Activated T-cell treated with anti-CD3 and anti-CD28 coated beads for 48 hours (primary cell): ENCODE measurements at places on chromosomes 16 and 17.

DNA sequence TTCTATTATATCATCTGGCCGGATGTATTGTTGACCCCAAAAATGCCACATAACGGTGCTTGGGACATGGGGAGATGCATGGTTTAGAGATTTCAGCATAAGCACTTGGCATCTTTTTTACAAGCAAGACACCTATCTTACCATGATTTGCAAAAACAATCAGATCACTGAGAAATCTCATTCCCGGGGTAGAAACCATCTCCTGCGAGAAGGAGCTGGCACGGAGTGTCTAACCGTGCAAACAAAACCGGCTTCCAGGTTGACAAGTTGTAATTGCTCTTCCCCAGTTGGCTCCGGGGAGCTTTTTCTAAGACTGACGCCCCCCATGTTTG is 1.0 kb downstream of the SLC16A6 start:
- DNase-seq: no peak

- no peak for DNase-seq
Observed at GRCh38 chr16:53132406-53132805, 77.6 kb downstream of the CHD9 start.

- no peak for DNase-seq
Observed at GRCh38 chr16:13839577-13839976, 80.4 kb upstream of the ERCC4 start.

GRCh38 chr17:75910699-75911098 is 6.0 kb upstream of the MRPL38 start:
- DNase-seq: no peak

DNA sequence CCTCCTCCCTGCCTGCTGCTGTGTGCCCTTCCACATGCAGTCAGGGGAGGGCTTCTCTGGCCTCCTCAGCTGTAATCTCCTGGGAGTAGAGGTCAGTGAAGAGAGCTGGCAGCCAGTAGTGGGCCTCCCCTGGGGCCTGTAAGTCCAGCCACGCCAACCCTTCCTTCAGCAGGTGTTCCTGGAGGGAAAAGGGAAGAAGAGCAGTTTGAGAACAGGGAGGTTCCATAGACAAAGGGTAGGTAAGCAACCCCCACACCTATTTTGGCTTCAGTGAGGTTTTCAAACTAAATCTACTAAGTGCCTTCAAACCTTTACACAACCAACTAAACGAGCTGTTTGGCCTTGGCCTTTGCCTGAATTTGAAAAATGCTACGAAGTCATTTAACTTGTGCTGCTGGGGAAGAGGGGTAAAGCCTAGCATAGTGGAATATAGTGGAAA is 14.2 kb downstream of the SNF8 start:
- no peak for DNase-seq

DNA sequence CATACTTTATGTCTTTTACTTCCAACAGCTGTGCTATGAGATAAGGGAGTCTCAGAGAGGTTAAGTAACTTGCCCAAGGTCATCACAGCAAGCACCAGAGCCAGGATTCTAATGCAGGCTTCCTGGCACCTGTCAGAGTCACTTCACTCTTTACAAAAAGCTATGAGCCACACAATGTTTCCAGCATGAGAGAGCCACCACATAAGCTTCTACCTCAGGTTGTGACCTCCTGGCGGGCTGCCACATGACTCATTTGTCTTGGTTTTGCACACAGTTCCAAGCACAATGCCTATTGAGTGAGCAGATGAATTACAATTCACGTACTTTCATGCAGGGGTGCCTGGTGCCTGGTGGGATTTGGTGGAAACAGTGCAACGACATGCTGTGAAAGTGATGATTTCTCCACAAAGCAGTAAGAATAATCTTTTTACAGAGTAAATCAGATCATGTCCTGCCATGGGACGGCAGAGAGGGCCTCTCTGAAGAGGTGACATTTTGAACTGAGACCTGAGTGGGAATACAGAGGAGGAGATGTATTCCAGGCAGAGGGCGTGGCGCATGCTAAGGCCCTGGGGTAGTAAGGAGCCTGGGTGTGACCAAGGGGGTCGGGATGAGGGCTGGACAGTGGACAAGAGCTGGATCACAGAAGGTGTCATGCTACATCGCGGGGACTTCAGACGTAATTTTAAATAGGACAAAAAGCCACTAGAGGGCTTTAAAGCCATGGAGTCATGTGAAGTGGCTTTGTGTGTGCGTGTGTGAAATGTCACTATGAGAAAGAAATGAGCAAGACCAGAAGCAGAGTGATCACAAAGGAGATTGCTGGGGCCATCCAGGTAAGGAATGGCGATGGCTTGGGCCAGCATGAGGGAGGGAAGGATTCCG is 53.4 kb downstream of the CACNG3 start:
- DNase-seq: peak; percentile 58

- no peak for DNase-seq
Observed at GRCh38 chr16:20782470-20782869, 18.7 kb downstream of the ACSM3 start.

DNA sequence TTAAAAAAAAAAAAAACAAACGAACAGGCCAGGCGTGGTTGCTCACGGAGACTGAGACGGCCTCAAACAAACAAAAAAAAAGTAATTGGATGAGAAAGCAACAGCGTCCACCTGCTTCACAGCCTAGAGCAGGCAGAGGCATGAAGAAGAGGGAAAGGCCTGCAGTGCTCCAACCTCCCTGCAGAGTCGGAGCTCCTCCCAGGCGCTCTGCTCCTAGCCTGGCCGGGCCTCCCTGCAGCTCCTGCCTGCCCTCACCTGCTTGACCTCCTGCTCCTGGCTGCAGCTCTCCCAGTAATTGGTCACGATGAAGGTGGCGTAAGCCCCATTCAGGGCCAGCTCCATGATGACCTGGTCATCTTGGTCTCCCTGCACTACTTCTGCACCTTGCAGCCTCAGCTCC is 5.5 kb downstream of the NMRAL1 start:
- no peak for DNase-seq

DNA sequence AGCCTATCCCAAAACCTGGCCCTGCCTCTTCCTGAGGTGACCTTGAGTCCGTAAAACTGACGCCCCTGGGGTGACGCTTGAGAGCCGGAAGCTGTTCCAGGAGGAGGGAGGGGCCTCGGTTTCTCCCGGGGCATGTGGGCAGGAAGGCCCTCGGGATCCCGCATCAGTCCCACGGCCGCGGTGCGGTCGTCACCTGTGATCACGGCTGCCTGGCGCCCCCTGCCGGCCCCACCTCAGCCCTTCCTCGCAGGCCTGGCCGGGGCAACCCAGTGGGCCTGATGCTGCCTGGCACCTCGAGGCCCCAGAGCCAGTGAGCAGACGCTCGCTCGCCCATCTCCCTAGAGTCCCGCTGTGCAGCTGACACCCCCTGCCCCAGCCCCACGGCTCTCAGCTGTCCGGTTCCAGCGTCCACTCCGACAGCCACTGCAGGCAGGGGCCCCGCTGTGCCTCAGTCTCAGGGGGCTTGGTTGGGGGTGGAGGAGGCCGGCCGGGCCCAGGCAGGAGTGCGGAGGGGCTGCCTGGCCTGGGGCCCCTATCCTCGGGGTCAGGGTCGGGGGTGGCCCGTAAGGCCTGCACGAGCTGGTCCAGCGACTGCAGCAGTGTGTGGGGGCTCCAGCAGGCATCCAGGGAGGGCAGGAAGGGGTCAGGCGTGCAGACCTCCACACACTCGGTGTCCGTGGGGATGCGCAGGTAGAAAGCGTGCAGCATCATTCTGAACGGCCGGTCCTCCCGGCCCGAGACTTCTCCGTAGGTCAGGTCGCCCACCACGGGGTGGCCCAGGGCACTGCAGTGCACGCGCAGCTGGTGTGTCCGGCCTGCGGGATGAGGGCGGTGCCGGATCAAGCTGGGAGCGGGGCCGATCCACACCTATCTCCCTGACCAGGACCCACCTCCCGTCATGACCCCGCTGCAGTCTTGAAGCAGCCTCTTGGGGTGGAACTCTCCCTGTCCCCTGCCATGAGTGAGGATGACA is 2.3 kb downstream of the RPUSD1 start:
- peak; percentile 76 for DNase-seq

DNA sequence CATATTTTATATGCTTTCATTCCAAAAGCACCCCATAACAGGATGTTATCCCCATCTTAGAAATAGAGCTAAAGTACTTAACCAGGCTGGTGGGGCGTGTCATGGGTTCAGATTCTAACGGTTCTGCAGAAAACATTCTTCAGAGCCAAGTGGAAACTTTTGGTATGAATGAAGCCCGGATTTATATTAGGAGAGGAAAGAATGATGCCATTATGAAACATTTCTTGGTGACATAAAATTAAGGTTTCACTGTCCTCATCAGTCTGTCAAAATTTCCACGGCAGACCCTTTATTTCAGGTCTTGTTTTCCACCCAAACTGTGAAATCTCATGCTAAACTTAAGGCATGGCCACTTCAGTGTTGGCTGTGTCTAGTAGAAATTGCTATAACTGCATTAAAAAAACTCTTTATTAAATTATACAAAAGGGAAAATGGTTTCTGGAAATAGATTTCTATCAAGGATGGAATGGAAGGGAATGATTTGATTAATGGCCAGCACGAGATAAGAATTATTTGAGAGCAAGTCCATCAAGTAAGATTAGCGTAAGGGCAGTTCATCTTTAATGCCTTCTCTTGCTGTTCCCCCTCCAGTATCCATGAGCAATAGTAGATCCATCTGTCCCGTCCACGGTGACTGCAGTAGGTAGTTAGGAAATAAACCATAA is 11.7 kb downstream of the PRKCA start:
- no peak for DNase-seq

- no peak for DNase-seq
Observed at GRCh38 chr17:45958307-45958706, 40.7 kb upstream of the STH start.

DNA sequence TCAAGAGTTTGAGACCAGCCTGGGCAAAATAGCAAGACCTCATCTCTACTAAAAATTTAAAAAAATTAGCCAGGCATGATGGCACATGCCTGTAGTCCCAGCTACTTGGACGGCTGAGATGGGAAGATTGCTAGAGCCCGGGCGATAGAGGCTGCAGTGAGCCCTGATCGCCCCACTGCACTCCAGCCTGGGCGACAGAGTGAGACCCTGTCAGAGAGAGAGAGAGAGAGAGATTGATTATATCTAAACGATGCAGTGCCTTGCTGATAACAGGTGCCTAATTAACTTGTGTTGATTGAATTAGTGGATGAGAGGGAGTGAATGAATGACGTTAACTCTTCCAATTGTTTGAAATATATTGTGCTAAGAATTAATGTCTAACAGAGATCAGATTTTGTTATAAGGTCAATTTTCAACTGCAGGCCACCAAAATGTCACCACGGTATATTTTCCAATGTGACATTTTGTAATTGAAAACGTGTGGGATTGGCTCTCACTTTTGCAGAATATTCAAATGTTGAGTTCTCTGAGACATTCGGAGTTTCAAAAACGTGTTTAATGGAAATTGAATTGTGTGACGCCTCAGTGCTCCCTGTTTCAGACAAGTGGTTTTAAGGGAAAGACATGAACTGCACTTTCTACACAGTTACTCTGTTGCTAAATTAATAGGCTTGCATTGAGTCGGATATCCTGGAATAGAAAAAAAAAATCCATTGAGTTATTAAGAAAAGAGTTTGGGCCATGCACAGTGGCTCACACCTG is 53.6 kb downstream of the ABAT start:
- DNase-seq: no peak

DNA sequence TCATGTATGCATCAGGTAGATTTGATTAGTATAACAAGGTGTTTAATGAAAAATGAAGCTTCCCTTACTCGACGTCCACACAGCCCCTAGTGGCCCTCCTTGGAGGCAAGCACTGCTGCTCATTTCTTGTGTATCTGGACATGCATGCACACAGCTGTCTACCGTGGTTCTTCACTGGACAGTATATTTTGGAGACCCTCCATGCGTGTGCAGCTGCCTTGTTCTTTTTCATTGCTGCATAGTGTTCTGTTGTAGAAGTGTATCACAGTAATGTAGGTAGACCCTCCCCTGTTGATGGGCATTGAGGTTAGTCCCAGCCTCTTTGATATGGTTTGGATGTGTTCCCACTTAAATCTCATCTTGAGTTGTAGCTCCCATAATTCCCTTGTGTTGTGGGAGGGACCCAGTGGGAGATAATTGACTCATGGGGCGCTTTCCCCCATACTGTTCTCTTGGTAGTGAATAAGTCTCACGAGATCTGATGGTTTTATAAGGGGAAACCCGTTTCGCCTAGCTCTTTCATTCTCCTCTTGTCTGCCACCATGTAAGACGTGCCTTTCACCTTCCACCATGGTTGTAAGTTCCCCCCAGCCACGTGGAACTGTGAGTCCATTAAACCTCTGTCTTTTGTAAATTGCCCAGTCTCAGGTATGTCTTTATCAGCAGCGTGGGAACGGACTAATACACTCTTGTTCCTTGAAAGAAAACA is 6.3 kb downstream of the CMIP start:
- DNase-seq: no peak

- DNase-seq: no peak
Observed at GRCh38 chr17:38706505-38707216, 1.6 kb downstream of the MLLT6 start.

DNA sequence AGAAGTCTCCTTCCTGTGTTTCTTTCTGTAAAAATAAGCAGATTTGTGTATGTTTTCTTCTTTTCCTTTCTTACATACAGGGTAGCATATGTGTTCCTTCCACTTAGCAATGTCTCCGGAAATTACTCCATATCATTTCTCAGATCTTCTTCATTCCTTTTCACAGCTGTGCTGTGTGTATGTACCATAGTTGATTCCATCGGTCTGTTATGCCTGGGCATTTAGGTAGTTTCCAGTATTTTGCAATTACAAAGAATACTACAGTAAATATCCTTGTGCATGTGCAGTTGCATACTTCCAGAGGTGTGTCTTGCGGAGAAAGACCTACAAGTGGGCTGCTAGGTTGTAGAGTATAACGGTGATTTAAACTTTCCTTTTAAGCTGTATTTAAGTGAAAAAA is 69.8 kb downstream of the CLEC16A start:
- DNase-seq: no peak

GRCh38 chr16:35295856-35296255 is 1836.4 kb downstream of the TP53TG3F start:
- no peak for DNase-seq

DNA sequence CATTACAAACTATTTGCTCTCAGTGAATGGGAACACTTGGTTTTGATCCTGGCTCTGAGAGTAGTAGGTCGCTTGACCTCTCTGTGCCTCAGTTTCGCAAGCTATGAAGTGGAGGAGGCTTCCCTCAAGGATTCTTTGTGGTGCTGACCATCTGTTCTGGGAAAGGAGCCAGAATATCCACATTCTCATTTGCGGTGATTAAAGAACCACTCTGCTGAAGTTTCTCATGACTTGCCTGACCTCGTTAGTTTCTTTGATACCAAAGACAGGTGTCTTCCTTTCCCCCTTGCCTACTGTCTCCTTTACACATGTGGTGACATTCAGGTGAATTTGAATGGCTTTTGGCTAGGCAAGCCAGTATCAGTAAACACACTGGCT is 116.0 kb downstream of the SNX29 start:
- no peak for DNase-seq
